ENCODE measurements at places on chromosomes 7 and 10.

- no peak for DNase-seq
Observed at GRCh38 chr7:116588641-116589594, 64.1 kb downstream of the CAV1 start.

DNA sequence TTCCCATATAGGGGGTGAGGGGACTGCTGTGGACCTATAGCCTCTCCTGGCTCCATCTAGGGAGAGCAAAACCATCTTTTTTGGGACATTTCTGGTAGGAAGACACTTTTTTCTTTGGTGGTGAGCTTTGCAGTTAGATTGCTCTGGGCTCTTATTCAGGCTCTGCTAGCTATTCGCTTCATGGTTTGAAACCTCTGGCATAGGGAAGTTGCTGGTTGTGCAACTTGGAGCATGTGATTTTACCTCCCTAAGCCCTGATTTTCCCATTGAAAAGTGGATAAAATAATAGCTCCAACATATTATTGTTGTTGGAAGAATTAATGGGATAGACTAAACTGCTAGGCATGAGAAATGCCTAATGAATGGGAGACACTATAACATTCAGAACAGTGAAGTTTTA, 69.6 kb downstream of the CYP26A1 start:
- no peak for DNase-seq

DNA sequence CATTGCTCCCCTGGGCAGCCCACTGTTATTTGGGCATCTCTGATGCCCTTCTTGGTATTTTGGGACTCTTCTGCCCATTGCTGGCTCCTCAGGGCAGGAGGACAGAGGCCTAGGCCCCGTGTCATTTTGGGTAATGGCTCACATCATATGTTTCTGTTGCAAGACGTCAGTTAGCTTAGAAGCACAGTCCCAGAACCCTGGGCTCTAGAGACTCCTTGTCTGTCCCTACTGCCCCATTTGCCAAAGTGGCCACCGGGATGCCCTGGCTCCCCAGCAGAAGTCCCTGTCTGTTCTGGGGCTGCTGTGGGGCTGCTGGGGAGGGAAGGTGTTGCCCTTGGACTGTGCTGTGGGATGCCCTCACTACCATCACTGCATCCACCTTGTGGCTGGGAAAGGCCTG, 48.8 kb downstream of the ADCYAP1R1 start:
- no peak for DNase-seq

DNA sequence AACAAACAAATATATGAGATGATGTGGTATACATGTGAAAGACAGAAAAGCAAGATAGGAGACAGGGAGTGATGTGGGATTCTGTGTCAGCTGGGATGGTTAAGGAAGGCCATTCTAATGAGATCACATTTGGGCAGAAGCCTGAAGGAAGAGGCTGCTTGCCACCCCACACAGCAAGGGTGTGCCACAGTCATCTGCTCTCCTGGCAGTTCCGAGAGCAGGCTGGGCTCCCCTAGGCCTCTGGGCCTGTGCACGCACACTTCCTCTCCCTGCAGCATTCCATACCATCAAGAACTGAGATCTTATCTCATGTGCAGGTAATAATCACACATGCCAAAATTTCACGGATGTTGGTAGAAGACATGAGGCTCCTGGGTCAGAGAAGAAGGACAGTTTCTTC, 43.1 kb downstream of the SYPL1 start:
- DNase-seq: no peak

DNA sequence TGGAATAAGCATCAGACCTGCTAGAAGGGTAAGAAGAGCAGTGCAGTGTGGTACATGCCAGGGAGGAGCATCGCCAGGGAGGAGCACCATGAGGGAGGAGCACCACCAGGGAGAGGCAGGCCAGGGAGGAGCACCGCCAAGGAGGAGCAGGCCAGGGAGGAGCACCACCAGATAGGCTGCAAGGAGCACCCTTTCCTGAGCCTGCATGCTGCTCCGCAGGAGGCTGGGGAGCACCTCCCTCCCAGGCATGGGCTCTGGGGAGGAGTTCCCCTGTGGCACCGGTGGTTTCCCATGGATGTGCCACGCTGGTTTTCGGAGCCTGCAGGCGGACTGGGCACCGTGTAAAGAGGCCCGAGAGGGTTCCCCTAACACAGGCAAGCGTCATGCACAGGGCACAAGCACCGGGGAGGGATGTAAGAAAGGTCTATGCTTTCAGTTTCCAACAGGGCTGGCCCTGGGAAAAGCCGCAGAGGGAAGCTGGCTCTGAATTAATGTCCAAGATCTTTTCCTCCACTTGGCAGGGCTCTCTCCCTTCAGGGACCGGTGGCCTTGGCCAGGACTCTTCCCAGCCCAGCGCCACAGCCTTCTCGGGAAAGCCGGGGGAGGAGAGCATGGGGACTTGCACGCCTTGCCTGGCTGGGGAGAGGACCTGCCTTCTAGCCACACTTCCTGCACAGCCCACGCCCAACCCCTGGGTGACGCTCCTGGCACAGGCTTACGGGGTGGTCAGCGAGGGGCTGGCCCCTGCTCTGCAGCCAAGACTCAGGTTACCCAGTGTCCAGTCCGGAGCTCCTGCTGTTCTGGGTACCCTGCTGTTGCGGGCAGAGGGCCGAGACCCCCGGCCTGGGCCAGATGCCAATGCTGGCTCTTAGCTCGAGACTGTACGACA, 11.5 kb upstream of the GPER1 start:
- no peak for DNase-seq

DNA sequence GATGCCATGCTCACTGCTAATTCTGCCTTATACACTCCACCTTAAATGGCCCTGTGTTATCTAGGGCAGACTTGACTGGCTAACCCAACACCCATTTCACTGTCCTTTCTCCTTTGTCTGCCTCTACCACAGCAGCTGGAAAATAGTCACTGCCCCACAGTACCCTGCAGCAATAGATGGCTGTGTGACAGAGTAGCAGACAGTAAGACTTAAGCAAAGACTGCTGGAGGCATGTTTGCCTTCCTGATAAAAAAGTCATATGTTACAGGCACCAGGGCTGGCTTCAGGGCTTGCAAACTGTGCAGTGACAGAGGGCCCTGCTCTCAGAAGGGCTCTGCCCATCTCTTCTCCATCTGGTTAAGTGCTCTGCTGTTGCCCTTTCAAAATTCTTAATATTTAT, 332.6 kb upstream of the GHITM start:
- DNase-seq: no peak

- no peak for DNase-seq
Observed at GRCh38 chr7:82414389-82414788, 29.2 kb downstream of the CACNA2D1 start.

- DNase-seq: no peak
Observed at GRCh38 chr10:104509981-104510380, 131.1 kb upstream of the SORCS3 start.

DNA sequence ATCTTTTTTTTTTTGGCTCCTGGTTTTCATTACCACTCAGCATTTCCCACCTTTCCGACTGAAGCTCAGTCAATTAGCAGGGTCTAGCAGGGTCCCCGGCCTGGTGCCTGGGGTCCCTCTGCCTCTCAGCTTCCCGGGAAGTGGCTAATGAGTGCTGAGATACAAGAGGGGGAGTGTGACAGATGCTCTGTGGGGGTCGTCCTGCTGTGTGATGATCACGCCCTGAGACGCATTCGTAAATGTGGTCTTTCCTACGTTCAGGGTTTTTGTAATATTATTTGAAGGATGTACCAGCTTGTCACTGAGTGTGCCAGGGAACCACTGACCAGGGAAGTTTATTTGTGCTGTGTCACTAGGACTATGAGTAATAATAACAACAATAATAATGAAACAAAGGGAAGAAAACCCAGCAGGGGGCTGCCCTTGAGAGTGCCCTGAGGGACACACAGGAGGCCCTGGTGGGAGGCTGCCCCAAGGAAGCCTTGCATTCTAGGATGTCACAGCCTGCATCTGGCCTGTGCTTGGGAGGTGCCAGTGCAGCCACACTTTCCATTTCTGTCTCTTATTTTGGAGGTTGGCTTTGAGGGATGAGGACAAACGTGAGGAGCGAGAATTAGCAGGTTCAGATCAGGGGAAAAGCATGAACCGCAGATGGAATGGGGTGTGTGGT, 337.8 kb downstream of the ADARB2 start:
- peak; percentile 34 for DNase-seq

DNA sequence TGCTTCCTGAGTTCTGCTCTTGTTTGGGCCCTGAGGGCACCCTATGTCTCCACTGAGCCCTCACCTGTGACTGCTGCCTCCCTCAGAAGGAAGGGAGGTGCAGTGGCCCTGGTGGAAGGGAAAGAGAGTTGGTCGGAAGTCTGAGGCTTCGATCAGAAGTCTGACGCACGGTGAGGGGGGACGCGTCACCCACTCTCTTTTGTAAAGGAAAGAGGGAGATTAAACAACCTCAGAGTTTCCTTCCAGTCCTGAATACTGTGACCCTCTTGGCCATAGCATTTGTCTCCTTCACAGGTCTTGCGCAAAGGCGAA, 31.4 kb upstream of the TRIM8 start:
- no peak for DNase-seq

GRCh38 chr10:120580918-120581895, 124.2 kb downstream of the PLPP4 start:
- DNase-seq: no peak

DNA sequence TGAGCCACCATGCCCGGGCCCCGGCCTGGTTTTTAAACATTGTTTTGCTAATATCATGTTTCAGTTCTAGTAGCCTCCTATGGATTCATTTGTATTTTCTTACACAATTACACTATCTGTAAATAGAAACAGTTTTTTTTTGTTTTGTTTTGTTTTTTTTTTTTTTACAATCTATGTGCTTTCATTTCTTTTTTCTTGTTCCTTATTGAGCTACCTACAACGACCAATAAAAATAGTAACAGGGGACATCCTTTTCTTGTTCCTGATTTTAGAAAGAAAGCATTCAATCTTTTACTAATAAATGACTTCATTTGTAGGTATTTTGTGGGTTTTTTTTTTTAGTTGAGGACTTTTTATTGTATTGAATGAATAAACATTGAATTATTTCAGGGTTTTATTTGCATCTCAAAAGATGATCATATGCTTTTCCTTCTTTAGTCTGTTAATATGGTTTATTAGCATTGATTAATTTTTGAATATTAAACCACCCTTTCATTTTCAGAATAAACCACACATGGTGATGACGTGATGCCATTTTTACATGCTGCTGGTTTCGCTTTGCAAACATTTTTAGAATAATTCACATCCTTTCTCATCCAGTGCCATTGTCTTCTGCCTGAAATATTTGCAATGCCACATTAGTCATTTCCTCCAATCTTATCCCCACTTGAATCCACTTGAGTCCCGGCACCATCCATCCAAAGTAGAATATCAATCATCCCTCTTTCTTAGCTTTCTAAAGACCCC, 18.1 kb upstream of the AKR1E2 start:
- DNase-seq: no peak

- DNase-seq: no peak
Observed at GRCh38 chr7:13821152-13821787, 168.2 kb downstream of the ETV1 start.

GRCh38 chr10:77309509-77309908, 328.1 kb downstream of the KCNMA1 start:
- DNase-seq: no peak

- no peak for DNase-seq
Observed at GRCh38 chr10:14163377-14164086, 167.2 kb downstream of the FRMD4A start.

- no peak for DNase-seq
Observed at GRCh38 chr10:14003517-14004184, 327.1 kb downstream of the FRMD4A start.

- no peak for DNase-seq
Observed at GRCh38 chr10:113056030-113056429, 106.0 kb downstream of the TCF7L2 start.

DNA sequence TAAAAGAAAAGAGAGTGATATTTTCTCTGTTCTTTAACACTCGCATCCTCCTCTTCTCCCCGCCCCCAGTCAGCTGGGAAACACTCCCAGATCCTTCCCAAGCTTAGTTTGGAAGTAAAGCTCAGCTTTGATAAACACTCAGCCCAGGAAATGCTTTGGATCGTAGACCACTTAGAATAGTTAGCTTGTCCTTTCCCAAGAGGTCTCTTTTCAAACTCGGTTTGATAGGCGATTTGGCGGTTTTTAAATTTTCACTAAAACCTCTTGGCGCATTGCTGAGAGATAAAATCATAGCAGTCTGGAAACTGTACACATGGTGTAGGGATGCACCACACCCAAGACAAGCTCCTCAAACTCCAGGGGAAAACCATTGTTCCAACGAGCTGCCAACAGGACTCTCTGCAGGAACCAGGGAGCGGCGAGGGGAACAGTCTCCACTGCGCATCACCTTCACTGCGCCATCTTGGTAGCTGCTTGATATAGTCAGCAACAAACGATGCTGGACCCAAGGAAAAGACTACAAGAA, 22.3 kb downstream of the SMURF1 start:
- DNase-seq: no peak

GRCh38 chr10:117134306-117135025, 3.6 kb downstream of the VAX1 start:
- peak; percentile 65 for DNase-seq

DNA sequence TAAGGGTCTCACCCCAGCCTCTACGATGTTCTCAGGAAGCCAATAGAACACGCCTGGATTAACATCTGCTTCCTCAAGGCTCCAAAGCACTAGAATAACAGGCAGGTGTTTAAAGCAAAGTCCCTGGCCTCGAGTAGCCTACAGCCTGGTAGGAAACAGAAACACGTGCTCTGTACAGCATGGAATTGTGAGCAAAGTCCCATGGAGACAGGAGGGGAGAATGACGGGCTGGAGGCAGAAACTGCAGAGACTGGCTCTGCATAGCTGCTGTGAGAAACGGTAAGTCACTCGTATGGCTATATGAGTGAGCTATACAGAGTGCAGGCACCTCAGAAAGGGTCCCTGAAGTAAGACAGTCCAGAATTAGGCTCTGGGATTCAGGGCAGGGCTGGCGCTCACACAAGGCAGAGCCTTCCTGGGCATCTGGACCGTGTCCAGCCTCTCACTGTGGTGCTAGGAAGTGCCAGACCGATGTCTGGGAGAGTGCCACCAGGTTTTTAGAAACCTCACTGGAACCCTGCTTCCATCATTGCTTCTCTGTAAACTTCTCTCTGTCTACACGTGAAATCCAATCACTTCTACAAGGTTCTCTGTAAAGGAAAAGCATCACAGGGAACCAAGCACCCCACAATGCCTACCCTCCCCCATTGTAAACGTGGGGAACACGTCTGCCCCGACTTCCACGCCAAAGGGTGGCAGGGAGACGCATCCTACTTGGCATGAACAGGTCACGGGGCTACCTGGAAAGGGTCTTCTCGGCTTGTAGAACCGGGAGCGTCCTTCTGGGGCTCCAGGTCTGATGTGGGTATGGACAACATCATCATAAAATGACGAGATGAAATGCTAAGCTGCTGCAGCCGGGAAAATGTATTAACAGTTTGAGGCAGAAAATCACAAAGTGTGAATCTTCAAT, 38.8 kb upstream of the SHH start:
- DNase-seq: peak; percentile 18

Data from ecto neural progenitor cell (in vitro differentiated cells).